Vagina (tissue), 2 donors: ENCODE measurements at places on chromosomes 7 and 10. TPM values are rescaled to one million over a fixed set of nuclear protein-coding genes. Genes with fewer than 3 reads are reported as not detected.

GRCh38 chr10:44051091-44051490 lies 333.8 kb downstream of the CXCL12 start:
- no peaks in the 10 kb centered on the region for H3K36me3 ChIP-seq
- H3K27me3 ChIP-seq, result no peaks in the 10 kb centered on the region
- H3K27ac ChIP-seq, result no peak overlapping the region
- peaks cover 31% of the 10 kb centered on the region for H3K4me1 ChIP-seq
- no peak overlapping the region for H3K4me3 ChIP-seq
- peak; percentile 37 for DNase-seq

The FGFBP3 gene
- 0.74 TPM for total RNA-seq

- H3K27ac ChIP-seq, result no peak overlapping the region
- H3K36me3 ChIP-seq, result no peaks in the 10 kb centered on the region
- H3K4me1 ChIP-seq, result no peaks in the 10 kb centered on the region
- H3K27me3 ChIP-seq, result no peaks in the 10 kb centered on the region
- no peak overlapping the region for H3K4me3 ChIP-seq
These were observed 138.4 kb upstream of the HGF start for GRCh38 chr7:81908220-81908619.

The TMEM184A gene
- 129 TPM for total RNA-seq

DNA sequence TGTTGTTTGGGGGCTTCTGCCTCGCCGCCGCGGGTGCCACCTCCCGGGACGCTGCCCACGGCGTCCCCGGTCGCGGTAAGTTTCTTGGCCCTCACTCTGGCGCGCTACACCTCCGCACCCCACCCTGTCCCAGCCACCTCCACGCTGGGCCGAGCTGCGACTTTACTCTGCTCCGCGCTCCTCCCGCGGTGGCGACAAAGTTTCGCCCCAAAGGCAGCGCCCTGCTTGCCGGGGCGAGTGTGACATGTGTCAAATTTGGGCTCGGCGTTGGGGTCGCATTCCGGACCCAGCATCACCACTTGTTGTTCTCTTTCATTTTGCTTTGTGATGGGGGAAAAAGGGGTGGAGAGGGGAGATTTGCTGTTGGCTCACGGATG lies 167.7 kb upstream of the PPP1R3A start:
- peak overlapping the region; percentile 96 for H3K27ac ChIP-seq
- no peak for DNase-seq
- H3K4me1 ChIP-seq, result peaks cover 9% of the 10 kb centered on the region
- H3K4me3 ChIP-seq, result peak overlapping the region; percentile 77
- H3K27me3 ChIP-seq, result no peaks in the 10 kb centered on the region

GRCh38 chr7:66927348-66927948 lies 6.4 kb downstream of the TMEM248 start:
- no peaks in the 10 kb centered on the region for H3K27me3 ChIP-seq
- no peaks in the 10 kb centered on the region for H3K36me3 ChIP-seq
- peaks cover 78% of the 10 kb centered on the region for H3K4me1 ChIP-seq

- H3K27ac ChIP-seq, result no peak overlapping the region
- no peak overlapping the region for H3K4me3 ChIP-seq
- H3K36me3 ChIP-seq, result no peaks in the 10 kb centered on the region
- DNase-seq, result no peak
These were observed 241.9 kb downstream of the GLRX3 start for GRCh38 chr10:130377986-130378540.

The LEP gene
- total RNA-seq, result 7.4 TPM

The LRRC17 gene
- 2.9 TPM for total RNA-seq

DNA sequence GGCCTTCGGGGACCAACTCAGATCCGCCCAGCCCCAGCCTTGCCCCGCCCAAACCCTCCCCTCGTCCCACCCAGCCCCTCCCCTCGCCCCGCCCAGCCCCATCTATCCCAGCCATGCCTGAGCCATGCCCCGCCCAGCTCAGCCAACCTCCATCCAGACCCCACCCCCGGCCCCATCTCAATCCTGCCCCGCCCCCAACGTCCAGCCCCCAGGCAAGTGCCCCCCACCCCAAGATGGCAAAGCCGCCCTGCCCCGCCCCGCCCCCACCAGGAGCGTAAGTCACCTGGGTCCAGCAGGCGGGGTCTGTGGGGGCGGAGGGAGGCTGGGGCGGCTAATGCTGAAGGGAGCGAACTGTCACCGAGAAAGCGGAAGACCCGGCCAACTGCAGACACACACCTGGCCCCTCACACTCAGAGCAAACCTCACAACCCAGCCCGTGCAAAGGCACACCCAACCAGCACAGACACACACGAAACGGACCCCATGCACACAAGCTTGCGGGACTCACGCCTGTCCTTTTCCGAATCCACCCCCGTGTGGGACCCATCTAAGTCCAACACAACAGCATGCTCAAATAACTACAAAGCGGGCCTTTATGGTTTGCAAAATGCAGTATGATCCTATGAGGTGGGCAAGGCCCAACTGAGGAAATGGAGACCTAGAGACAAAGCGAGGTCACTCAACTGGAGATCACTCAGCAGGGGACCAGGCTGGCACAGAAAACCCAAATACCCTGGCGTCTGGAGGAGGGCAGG lies 11.5 kb upstream of the OGA start:
- peak overlapping the region; percentile 63 for H3K27ac ChIP-seq
- H3K4me1 ChIP-seq, result peaks cover 25% of the 10 kb centered on the region
- peak overlapping the region; percentile 46 for H3K4me3 ChIP-seq
- H3K36me3 ChIP-seq, result no peaks in the 10 kb centered on the region
- no peak for DNase-seq

The CBLL1 gene
- total RNA-seq, result 24.1 TPM

DNA sequence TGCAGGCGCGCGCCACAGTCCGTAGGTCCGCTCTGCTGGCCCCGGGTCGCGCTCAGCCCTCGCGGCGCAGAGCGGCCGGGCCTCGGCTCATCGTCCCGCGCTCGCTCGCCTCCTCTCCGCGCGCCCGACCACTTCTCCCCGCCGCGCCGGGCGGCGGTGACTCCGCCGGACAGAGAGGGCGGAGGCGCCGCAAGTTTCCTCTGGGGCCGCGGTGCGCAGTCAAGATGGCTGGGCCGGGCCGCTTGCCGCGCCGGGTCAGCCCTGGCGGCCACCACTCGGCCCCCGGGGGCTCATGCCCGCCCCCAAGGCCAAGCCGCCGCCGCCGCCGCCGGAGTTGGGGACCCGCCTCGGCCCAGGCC lies 441 bp downstream of the FZD8 start:
- DNase-seq, result no peak
- peak overlapping the region; percentile 70 for H3K4me3 ChIP-seq
- H3K27ac ChIP-seq, result peak overlapping the region; percentile 73
- H3K27me3 ChIP-seq, result no peaks in the 10 kb centered on the region
- peaks cover 35% of the 10 kb centered on the region for H3K4me1 ChIP-seq

GRCh38 chr10:81108516-81109199 lies 571.0 kb downstream of the SH2D4B start:
- no peak for DNase-seq
- H3K27me3 ChIP-seq, result no peaks in the 10 kb centered on the region
- H3K4me3 ChIP-seq, result no peak overlapping the region
- no peaks in the 10 kb centered on the region for H3K36me3 ChIP-seq
- H3K4me1 ChIP-seq, result no peaks in the 10 kb centered on the region

DNA sequence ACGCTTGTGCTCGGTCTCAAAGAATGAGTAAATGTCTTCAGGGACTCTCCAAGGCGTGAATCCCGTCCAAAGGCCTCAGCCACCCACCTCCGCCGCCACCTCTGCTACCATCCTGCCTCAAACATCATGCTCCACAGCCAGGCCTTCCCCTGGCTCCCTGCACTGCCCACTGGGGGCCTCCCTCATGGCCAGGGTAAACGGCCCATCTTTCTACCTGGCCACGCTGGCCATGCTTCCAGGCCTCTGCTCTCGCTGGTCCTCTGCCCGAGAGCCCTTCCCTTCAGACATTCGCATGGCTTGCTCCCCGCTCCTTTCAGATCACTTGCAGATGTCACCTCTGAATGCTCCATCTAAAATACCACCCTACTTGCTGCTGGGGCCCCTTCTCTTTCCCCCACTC lies 40.2 kb downstream of the ZNF783 start:
- no peaks in the 10 kb centered on the region for H3K4me1 ChIP-seq
- no peak overlapping the region for H3K27ac ChIP-seq
- H3K36me3 ChIP-seq, result no peaks in the 10 kb centered on the region
- no peak overlapping the region for H3K4me3 ChIP-seq
- no peak for DNase-seq
- no peaks in the 10 kb centered on the region for H3K27me3 ChIP-seq

GRCh38 chr10:71468363-71469094 lies 71.8 kb downstream of the CDH23 start:
- no peak overlapping the region for H3K27ac ChIP-seq
- H3K4me1 ChIP-seq, result no peaks in the 10 kb centered on the region
- H3K36me3 ChIP-seq, result no peaks in the 10 kb centered on the region
- H3K27me3 ChIP-seq, result no peaks in the 10 kb centered on the region
- DNase-seq, result no peak

- no peak overlapping the region for H3K4me3 ChIP-seq
- H3K27ac ChIP-seq, result no peak overlapping the region
- peaks cover 14% of the 10 kb centered on the region for H3K4me1 ChIP-seq
- H3K36me3 ChIP-seq, result no peaks in the 10 kb centered on the region
- no peak for DNase-seq
- H3K27me3 ChIP-seq, result no peaks in the 10 kb centered on the region
These were observed 227.4 kb downstream of the CELF2 start for GRCh38 chr10:11245095-11245479.

The TMEM120A gene
- 45.9 TPM for total RNA-seq

The CTNNA3 gene
- 0.98 TPM for total RNA-seq

- no peaks in the 10 kb centered on the region for H3K27me3 ChIP-seq
- no peaks in the 10 kb centered on the region for H3K4me1 ChIP-seq
- no peak for DNase-seq
- no peak overlapping the region for H3K27ac ChIP-seq
- no peak overlapping the region for H3K4me3 ChIP-seq
- H3K36me3 ChIP-seq, result no peaks in the 10 kb centered on the region
These were observed 162.6 kb upstream of the GDF10 start for GRCh38 chr10:47137311-47137851.

- H3K36me3 ChIP-seq, result no peaks in the 10 kb centered on the region
- no peak overlapping the region for H3K27ac ChIP-seq
- no peak overlapping the region for H3K4me3 ChIP-seq
- DNase-seq, result no peak
- no peaks in the 10 kb centered on the region for H3K27me3 ChIP-seq
- peaks cover 18% of the 10 kb centered on the region for H3K4me1 ChIP-seq
These were observed 303.8 kb downstream of the PRKG1 start for GRCh38 chr10:51377932-51378599.

The PROSER2 gene
- total RNA-seq, result 8.1 TPM

- H3K4me3 ChIP-seq, result no peak overlapping the region
- peaks cover 31% of the 10 kb centered on the region for H3K4me1 ChIP-seq
- H3K36me3 ChIP-seq, result no peaks in the 10 kb centered on the region
- H3K27me3 ChIP-seq, result no peaks in the 10 kb centered on the region
- no peak overlapping the region for H3K27ac ChIP-seq
- DNase-seq, result no peak
These were observed 84.7 kb downstream of the MAPK8 start for GRCh38 chr10:48390933-48391845.

DNA sequence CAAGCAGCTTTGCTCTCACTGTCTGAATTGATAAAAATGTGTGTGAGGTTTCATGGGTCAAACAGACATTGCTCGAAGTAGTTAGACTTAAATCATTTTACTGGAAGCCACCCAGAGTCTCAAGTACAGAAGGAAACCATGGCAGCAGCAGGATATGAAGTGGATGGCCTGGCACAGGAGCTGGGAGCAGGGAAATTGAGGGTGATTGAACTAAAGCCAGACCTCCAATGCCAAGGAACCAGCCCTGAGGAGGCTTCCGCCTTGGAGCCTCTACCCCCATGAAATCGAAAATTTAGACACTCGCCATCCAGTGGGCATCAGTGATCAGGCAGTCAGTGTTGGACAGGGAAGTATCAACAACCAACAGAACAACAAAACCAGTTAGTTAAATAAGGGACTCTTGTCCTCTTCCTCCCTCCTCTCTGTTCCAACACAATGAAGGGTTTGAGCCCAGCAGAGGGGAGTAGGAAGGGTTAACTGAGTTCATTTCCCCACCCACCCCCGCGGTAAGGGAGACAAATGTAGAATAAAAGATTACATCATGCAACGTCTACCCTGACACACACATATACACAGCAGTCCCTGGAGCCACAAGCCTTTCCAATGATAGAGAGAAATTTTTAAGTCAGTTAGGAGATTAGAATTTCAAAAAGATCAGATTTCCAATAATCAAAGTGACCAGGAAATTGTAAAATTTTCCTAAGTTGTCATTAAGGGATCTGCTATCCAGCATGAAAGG lies 156.3 kb downstream of the SLC16A9 start:
- no peak overlapping the region for H3K27ac ChIP-seq
- H3K4me3 ChIP-seq, result no peak overlapping the region
- no peak for DNase-seq
- no peaks in the 10 kb centered on the region for H3K27me3 ChIP-seq
